ENCODE measurements at places on chromosomes 2 and 18. TPM values are rescaled to one million over a fixed set of nuclear protein-coding genes. Genes with fewer than 3 reads are reported as not detected.

Gene CABYR
- 5.9 TPM for total RNA-seq

Gene TSGA10
- 1.3 TPM for total RNA-seq

Gene CHST9
- 3.0 TPM for total RNA-seq

Gene VWA3B
- not detected for total RNA-seq

Gene TCF4
- 19.5 TPM for total RNA-seq

Gene KCNG2
- not detected for total RNA-seq

Gene ALPI
- not detected for total RNA-seq

Gene SIX3
- not detected for total RNA-seq

Gene CFLAR
- 72.6 TPM for total RNA-seq

Gene SLC23A3
- 0.28 TPM for total RNA-seq

Gene POTEC
- not detected for total RNA-seq

Gene CD8A
- total RNA-seq: not detected

Gene IGFBP5
- total RNA-seq: 1.3 TPM

Gene NEUROD1
- total RNA-seq: not detected

Gene PRKAG3
- not detected for total RNA-seq

Gene ZBTB14
- total RNA-seq: 6.3 TPM

Gene UGT1A7
- 0.37 TPM for total RNA-seq

Gene DSG4
- 0.05 TPM for total RNA-seq

Gene LMAN2L
- total RNA-seq: 12.8 TPM
